ENCODE measurements at places on chromosomes 16 and 17.

DNA sequence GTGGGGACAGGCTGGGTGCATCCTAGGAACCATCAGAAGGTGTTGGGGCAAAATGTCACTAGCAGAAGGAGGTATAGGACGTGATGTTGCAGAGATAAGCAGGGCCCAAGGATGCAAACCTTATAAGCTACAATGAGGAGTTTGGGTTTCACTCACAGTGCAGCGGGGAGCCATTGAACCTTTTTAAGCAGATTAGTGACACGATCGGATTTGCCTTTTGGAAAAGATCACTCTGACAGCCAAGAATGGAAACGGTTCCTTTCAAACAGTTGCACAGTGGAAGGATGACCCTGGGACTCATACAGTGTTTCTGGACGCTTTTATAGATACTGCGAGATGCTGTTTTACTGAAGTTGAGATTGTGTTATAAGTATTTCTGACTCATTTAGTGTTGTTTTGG, 131.8 kb upstream of the CACNG3 start:
- no peak for DNase-seq

- DNase-seq, result no peak
Observed at GRCh38 chr16:26963109-26963508, 103.6 kb upstream of the C16orf82 start.

- no peak for DNase-seq
Observed at GRCh38 chr17:60315650-60316049, 76.3 kb downstream of the USP32 start.

DNA sequence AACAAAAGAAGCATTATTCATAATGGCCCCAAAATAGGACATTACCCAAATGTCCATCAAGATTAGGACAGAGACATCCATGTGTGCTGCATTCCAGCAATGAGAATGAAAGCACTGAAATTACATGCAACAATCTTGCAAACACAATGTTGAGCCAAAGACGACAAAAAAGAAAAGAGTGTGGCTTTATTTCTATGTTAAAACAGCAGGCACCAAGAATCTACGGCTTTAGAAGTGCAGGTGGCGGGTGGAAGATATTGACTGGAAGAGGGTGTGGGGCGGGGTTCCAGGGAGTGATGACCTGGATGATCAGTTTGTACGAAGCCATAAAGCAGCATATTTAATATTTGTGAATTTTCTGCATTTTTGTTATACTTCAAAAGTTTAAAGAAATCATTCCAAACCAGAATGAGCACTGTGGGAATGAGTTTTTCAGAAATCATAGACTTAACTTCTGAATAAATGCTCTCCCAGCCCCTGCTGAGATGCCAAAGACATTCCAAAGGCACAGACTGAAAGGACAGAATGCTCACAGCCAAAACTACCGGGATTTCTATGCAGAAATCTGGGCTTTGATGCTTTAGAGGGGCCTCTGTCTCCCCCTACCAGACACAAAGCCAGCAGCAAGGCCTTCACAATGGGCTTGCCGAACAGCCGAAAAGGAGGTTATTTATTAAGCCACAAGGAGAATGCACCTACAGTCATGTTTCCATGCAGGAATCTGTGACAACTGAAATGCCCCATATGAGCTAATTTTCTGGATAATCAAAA, 361.6 kb downstream of the GRIN2A start:
- DNase-seq, result no peak

- DNase-seq, result peak; percentile 73
Observed at GRCh38 chr17:1931844-1932579, 93.1 kb downstream of the RTN4RL1 start.

DNA sequence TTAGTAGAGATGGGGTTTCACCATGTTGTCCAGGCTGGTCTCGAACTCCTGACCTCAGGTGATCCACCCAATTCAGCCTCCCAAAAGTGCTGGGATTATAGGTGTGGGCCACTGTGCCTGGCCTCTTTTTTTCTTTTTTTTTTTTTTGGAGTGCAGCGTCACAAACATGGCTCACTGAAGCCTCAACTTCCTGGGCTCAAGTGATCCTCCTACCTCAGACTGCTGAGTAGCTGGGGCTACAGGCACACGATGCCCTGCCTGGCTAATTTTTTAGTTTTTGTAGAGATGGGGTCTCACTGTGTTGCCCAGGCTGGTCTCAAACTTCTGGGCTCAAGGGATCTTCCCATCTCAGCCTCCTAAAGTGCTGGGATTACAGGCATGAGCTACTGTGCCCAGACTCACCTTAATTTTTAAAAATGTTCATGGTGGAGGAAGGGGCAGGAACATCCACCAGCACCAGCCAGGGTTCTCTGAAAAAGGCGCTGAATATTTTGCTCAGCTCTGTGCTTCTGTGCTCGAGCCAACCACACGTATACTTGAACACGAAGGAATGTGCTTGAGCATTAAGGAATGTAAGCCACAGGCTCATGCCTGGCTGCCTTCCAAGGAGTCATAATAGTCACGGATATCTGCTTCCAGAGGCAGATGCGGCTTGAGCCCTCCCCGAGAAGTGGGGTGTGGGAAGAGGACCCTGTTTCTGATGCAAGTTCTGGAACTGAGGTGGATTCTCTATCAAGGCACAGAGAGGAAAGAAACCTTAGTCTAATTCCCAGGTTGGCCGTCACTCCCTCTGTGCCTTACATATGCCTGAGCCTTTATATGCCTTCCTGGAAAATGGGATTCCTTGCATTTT, 65.5 kb upstream of the CREBBP start:
- peak; percentile 48 for DNase-seq

GRCh38 chr16:22257440-22257839, 39.8 kb upstream of the POLR3E start:
- DNase-seq, result no peak

- DNase-seq, result no peak
Observed at GRCh38 chr16:51825779-51826178, 674.7 kb upstream of the SALL1 start.

DNA sequence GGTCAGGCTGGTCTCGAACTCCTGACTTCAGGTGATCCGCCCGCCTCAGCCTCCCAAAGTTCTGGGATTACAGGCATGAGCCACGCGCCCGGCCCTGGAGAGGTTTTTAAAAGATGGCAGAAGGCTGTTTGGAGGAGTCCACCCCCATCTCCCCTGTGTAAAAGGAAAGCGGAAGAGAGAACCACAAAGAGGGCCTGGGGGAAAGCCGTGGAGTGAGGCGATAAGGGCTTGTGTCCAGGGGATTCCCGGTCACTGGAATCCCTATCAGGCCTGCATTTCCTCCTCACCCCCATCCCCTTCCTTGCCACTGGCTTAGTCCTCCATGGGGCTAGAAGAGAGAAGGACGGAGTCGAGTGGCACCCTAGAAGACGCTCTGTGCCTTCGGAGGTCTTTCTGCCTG, at the start of gene GP1BA:
TSS of gene GP1BA (plus strand) at position 315 of the 400 bp plus-strand sequence. CDS start 328 bp downstream, outside the sequence.
- DNase-seq, result no peak

- no peak for DNase-seq
Observed at GRCh38 chr17:9872852-9873251, 32.2 kb downstream of the RCVRN start.

GRCh38 chr16:77736879-77737278, 14.6 kb downstream of the NUDT7 start:
- no peak for DNase-seq

- no peak for DNase-seq
Observed at GRCh38 chr16:56242740-56243139, 51.5 kb downstream of the GNAO1 start.

- DNase-seq, result no peak
Observed at GRCh38 chr17:49401971-49402611, 12.6 kb downstream of the PHB1 start.

- DNase-seq, result peak; percentile 81
Observed at GRCh38 chr17:16428098-16428882, 12.9 kb downstream of the TRPV2 start.

GRCh38 chr17:72863526-72864211, 228.8 kb downstream of the SLC39A11 start:
- DNase-seq, result no peak

GRCh38 chr16:2194852-2195321, 1.5 kb downstream of the CASKIN1 start:
- DNase-seq, result peak; percentile 78

DNA sequence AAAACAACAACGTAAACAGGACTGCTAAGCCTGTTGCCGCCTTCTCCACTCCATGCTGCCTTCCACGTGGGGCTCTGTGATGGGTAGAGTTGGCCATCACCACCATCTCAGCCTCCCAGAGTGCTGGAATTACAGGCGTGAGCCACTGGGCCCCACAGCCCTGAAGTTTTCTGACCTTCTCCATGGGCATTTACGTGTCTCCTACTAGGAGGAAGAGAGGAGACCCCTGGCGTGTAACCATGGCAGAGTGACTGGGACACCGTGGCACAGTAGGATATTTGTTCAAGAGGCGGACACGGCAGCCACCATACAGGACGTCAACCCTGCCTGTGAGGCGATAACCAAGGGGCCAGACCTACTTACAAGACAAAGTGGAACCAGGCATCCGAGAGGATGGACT, 31.1 kb downstream of the TRPV3 start:
- no peak for DNase-seq

DNA sequence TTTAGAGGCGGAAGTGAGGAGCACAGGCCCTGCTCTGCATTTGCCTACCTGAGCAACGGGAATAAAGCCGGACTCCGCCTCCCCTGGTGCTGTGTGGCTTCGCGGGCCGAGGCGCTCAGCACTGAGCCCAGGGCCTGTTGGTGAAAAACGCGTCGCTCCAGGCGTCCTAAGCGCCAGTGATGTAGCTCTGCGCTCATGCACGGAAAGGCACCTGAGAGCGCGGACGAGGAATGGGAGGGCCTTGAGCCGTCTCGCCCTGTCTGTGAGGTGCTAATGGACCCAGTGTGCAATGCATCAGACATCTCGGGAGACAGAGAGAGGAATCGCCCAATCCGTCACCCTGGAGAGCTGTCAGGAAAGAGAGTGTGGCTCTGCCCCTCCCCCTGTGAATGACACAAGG, 17.2 kb upstream of the ATP2A3 start:
- DNase-seq, result no peak

DNA sequence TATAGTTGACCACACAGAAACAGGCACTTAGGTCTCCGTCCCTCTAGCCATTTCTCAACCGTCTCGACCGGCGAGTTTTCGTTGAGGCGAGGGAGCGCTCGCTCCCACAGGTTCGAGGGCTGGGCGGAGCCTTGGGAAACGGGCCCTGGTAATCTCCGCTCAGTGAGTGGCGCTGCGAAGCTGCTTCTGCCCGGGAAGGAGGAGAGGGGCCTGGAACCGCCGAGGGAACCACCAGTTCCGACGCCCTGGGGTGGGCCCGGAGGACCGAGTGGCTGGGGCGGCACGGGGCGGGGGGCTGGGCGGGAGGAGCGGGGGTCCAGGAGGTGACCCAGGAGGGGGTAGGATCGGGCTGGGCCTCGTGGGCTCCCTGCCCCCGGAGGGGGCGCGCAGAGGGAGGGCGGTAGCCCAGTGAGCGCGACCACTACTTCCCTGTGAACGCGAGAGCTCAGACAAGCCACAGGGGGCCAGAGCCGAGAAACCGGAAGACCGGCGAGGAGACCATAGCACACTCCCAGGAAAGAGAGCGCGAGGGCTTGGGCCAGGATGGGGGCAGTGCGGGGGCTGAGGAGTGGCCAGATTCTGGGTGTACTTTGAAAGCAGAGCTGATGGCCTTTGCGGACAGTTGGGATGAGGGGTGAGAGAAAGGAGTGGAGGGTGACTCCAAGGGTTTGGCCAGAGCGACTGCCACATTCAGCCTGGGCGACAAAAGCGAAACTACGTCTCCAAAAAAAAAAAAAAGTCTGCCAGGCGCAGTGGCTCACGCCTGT, 29.9 kb upstream of the ARL4D start:
- peak; percentile 85 for DNase-seq

GRCh38 chr17:20706751-20707373, 127.3 kb downstream of the CDRT15L2 start:
- DNase-seq, result no peak

GRCh38 chr17:15268461-15268860, 3.3 kb upstream of the PMP22 start:
- no peak for DNase-seq

DNA sequence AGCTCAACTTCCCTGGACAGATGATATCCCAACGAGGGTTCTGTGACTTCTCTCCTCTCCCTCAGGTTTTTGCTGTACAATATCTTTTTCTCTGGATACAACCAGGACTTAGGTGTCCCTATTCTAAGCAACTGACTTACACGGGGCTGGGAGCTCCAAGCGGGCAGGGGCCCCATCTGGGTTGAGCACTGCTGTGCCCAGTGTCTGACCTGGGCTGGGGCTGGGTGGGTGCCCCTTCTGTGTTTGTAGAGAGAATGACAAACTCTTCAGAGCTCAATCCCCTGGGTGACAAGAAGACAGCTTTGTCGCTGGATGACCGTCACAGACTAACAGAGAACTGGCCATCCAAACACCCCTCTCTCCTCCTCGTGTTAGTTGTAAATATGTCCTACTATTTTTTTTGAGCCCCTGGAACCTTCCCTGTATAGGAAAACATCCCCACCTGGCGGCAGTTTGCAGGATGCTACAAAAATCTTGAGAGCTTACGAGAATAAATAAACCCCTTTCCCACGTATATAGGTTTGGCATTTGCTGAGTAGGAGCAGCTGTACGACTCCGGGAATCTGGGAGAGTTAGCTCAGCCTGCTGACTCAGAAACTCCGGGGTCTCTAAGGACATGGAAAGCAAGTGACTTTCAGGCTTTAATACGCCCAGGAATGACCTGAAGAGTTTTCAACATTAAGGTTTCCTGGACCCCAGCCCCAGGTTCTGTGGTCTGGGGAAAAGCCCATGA, 23.7 kb upstream of the RCVRN start:
- DNase-seq, result no peak

DNA sequence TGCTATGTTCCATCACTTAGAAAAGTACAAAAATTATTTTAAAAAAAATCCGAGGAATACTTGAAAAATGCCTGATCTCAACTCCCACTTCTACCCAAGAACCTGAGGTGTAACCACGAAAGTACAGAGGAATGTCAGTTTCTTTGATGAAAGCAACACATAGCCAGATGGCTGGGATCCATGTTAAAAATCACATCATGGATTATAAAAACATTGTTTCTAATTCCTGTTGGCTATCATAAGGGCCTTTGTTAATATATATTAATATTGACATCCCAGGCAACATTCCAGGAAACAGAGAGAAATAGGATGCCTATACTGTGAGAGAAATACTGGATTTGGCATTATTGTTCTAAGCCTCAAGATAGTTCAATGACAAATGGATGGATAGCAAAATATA, 115.3 kb downstream of the SKAP1 start:
- no peak for DNase-seq

DNA sequence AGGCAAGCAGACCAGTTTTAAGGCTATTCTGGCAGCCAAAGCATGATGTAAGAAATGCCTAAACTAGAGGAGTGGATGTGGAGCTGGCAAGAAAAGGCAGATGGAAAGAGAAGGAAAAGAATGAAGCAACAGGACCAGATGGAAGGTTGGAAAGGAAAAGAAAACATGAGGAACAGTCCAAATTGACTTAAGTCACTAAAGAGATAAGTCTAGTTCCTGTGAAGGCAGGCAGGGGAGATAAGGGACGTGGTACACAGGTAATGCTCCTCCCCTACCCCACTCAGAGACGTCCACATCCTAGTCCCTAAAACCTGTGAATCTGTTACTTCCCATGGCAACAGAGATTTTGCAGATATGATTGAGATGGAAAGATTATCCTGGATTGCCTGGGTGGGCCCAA, 43.5 kb downstream of the TEX2 start:
- no peak for DNase-seq

- no peak for DNase-seq
Observed at GRCh38 chr17:40194821-40195220, 17.6 kb downstream of the RAPGEFL1 start.

GRCh38 chr16:78715106-78715505, 615.7 kb downstream of the WWOX start:
- no peak for DNase-seq

GRCh38 chr17:40095944-40096791, 4.2 kb downstream of the NR1D1 start:
- peak; percentile 42 for DNase-seq
